ENCODE measurements at places on chromosomes 16 and 17.

GRCh38 chr16:85296859-85297660 lies 184.8 kb upstream of the CIBAR2 start:
- DNase-seq: no peak

GRCh38 chr16:84058211-84058610 lies 15.6 kb upstream of the SLC38A8 start:
- no peak for DNase-seq

- DNase-seq: no peak
Measured at GRCh38 chr17:79356839-79357447, 253.9 kb downstream of the RBFOX3 start.

GRCh38 chr16:11306381-11306780 lies 25.3 kb upstream of the PRM1 start:
- no peak for DNase-seq

- no peak for DNase-seq
Measured at GRCh38 chr16:8533509-8533908, 56.8 kb downstream of the TMEM114 start.

DNA sequence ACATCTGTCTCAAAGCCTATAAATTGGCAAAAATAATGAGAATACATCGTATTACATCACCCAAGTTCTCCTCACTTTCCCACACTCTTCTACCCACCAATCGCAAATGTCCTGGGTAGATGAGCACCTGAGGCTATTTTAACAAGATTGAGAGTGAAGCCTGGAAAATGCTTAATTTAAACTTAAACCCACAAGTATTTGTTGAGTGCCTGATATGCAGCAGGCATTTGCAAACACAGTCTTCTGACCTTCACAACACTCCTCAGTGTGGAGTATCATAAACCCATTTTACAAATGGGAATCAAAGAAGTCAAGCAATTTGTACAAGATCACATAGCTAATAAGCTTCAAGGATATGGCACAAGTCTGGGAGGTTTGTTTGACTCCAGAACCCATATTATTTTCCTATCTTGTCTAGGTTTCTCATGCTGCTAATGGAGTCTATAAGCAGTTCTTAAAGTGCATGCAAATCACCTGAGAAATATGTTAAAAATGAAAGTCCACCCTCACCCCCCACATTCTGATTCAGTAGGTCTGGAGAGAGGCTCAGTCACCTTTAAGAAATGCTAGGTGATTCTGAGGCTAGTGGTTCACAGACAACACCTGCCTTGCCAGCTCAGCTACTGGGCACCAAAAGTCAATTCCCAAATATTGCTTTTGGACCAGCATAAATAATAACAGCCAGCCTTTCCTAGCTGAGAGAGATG lies 34.9 kb upstream of the CCL2 start:
- DNase-seq: no peak

DNA sequence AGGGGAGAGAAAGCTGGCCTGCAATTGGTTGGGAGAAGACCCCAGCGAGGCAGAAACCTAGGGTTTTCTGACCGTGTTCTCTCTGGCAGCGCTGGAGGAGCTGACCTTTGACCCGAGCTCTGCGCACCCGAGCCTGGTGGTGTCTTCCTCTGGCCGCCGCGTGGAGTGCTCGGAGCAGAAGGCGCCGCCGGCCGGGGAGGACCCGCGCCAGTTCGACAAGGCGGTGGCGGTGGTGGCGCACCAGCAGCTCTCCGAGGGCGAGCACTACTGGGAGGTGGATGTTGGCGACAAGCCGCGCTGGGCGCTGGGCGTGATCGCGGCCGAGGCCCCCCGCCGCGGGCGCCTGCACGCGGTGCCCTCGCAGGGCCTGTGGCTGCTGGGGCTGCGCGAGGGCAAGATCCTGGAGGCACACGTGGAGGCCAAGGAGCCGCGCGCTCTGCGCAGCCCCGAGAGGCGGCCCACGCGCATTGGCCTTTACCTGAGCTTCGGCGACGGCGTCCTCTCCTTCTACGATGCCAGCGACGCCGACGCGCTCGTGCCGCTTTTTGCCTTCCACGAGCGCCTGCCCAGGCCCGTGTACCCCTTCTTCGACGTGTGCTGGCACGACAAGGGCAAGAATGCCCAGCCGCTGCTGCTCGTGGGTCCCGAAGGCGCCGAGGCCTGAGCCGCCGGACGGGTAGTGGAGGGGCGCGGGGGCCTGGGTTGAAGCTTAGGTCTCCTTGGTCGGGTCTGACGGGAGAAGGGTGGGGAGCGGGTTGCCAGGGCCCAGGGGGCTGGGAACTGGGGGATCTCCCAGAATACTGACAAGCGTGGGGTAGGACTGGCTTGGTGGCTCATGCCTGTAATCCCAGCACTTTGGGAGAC lies 7.4 kb upstream of the PYDC1 start:
- DNase-seq: no peak

- DNase-seq: no peak
Measured at GRCh38 chr17:39555368-39555767, 52.4 kb downstream of the NEUROD2 start.

Measured in AG04449 (cell line).